Omental fat pad (tissue), 4 donors: ENCODE measurements at places on chromosomes 12 and 14.
A peak's percentile ranks its signal among the peaks of the same experiment; 100 is the strongest.

DNA sequence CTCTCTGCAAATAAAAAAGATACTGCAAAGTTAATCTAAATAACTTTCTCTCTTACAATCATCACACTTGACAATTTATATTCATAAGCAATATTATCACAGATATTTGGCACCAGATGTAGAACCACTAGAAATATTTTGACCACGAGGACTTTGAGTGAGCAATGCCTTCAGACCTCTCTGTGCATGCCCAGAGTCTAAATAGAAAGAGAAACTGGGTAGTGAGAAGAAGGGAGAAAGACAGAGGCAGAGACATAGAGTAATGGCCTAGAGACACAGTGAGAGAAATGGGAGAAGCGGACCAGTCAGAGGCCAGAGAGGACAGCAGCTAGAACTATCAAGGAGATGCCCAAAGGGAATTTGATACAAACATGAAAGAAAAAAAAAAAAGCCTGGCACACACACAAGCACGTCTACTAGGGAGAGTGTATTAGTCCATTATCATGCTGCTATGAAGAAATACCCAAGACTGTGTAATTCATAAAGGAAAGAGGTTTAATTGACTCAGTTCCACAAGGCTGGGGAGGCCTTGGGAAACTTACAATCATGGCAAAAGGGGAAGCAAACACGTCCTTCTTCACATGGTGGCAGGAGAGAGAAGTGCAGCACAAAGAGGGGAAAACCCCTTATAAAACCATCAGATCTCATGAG is 41.1 kb downstream of the BMP4 start:
- no peak for DNase-seq

GRCh38 chr12:41972598-41972997 is 172.1 kb downstream of the GXYLT1 start:
- no peak for DNase-seq

DNA sequence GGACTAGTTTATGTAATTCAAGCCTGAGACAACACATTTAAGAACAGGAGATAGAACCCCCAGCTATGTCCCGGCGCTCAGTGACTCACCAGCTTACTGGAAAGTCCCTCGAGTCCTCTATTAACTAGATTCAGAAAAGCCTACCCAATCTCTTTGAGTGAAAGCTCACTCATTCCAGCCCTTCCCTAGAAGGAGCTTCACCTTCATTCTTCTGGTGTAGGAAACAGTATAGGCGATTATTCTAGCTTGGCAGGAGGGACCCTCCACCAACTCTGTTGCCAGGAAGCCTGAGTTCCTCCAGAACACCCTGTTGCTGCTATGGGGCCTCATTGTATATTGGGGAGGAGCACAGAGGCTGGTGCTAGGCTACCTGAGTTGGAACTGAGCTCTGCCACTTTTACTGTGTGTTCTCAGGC is 57.2 kb upstream of the AEBP2 start:
- no peak for DNase-seq

DNA sequence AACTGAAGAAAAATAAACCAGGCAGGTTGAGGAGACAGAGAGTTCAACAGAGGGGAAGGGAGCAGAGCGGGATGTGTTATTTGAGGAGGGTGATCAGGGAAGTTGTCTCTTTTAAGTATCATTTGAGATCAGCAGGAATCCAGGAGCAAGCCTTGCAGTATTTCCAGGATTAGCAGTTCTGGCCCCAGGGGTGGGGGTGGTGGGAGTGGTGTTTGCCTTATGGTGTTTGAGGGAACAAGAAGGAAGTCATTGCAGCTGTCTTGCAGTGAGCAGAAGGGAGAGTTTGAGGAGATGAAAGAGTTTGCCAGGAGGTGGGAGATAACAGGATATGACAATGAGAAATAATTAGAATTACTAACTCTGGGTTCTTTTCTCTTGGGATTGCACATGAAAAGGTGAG is 418.6 kb downstream of the NELL2 start:
- no peak for DNase-seq

- no peak for DNase-seq
Measured at GRCh38 chr12:106380954-106381353, 23.4 kb downstream of the POLR3B start.

GRCh38 chr12:93425736-93426411 is 15.9 kb downstream of the UBE2N start:
- no peak for DNase-seq

GRCh38 chr14:104559804-104560585 is 19.6 kb upstream of the C14orf180 start:
- DNase-seq = no peak

DNA sequence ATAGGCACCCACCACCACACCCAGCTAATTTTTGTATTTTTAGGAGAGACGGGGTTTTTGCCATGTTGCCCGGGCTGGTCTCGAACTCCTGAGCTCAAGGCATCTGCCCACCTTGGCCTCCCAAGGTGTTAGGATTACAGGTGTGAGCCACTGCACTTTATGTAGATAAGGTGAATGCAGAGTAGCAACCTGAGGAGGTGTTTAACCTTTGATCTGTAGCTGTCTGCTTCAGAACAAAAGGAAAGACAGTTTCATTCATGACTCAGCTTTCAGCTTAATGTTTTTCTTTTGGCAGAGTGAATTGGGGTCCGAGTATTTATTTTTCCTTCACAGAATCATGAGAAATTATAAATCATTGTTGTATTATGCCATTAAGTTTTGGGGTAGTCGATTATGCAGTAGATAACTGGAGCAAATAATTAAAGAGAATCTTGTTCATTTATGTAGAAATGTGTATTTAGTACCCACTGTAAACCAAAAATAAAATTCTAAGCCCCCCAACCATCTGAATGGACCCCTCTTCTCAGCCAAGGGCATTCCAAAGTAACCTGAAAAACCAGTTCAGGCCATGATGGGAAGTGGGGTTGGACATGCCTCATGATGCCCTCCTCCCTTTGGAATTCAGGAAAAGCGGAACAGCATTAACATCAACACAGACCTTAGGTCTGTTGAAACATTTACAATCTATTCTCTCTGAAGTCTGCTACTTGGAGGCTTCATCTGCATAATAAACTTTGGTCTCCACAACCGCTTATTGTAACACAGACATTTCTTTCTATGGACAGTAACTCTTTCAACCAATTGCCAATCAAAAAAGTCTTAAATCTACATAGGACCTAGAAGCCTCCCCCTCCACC is 10.7 kb upstream of the STX2 start:
- DNase-seq = no peak

GRCh38 chr14:101215927-101216326 is 312.4 kb upstream of the RTL1 start:
- DNase-seq = no peak

- DNase-seq = no peak
Measured at GRCh38 chr14:24054646-24055045, 2.8 kb downstream of the CARMIL3 start.

DNA sequence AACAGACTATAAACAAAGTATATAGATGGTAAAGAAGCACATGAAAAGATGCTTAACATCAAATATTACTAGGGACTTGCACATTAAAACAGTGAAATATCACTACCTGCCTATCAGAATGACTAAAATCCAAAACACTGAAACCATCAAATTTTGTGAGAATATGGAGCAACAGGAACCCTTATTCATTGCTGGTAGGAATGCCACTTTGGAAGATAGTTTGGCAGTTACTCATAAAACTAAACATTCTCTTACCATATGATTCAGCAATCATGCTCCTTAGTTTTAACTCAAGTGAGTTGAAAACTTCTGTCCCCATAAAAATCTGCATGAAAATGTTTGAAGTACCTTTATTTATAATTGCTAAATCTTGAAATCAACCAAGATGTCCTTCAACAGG is 297.6 kb downstream of the DAD1 start:
- no peak for DNase-seq

DNA sequence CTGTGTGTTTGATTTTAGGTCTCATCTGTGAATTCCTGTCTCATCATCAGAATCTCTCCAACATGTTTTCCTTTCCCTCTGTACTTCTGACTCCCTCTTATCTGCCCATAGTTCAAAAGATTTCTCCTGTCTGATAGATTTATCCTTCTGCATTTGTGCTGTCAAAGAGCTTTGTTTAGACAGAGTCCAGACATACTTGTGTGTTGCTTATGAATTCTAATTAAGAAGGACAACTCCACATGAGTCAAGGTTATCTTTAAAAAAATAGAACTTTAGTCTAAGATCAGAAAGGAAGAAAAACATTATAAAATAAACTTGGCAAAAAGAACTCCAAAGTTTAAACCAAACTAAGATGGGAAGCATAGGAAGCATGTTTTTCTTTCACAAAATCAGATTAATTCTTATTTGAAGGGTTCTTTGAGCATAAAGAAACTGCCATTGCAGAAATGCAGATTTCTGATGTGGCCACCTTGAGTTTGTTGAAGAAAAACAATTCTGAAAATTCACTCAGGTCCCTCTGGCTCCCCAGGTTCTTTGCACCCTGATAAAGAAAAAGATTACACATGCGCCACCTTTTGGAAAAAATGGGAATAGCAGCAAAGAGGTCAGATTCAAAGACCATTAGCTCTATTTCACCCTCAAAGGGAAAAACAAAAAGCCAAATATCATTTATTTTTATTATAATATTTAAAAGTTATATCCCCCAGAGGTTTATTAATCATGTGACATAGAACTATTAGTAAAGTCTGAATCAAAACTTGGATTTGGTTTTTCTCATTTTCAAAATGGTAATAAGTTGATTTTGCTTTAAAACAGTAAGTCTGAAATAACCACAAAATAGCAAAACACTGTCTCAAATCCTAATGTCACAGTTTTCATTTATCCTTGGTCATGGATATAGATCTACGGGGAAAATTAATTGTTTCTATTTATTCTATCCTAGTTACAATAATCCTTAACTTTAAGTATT is 143.7 kb upstream of the DCN start:
- peak; percentile 35 for DNase-seq

GRCh38 chr12:46960681-46961080 is 118.7 kb upstream of the PCED1B start:
- DNase-seq = no peak

DNA sequence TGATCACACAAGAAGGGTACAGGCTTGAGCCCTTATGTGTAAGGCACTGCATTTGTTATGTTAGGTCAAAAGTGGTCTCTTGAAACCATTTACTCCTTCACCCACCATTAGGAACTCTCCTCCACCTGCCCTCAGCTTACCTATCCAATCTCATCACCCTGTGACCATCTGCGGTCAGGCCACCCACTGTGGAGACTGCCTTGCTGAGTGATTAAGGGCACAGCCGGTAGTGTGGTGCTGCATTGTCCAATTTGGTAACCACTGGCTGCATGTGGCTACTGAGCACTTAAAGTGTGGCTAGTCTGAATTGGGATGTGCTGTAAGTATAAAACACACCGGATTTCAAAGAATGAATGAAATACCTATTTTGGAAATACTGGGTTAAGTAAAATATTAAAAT is 177.1 kb upstream of the PARP11 start:
- no peak for DNase-seq

DNA sequence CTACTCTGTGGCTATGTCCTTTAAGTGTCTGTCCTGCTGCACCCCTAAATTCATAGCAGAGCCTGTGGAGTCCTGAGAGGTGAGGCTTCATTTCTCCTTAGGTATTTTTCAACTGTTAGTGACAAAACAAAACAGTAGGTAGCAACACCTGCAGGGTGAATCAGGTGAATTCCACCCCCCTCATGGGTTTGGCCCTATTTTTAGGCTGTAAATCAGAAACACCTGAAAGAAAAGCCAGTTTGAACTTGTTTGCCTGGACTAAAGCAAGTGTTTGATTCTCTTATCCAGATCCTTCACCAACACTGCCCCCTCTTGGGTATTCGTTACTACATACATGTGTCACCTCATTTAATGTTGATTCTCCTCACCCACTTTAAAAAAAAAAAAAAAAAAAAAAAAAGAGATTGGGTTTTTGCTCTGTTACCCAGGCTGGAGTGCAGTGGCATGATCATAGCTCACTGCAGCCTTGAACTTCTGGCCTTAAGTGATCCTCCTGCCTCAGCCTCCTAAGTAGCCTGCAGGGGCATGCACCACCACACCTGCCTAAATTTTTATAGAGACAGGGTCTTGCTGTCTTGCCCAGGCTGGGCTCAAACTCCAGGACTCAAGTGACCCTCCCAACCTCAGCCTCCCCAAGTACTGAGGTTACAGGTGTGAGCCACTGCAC is 10.3 kb downstream of the TBPL2 start:
- DNase-seq = no peak

- DNase-seq = no peak
Measured at GRCh38 chr14:65177551-65177950, 75.2 kb upstream of the MAX start.

DNA sequence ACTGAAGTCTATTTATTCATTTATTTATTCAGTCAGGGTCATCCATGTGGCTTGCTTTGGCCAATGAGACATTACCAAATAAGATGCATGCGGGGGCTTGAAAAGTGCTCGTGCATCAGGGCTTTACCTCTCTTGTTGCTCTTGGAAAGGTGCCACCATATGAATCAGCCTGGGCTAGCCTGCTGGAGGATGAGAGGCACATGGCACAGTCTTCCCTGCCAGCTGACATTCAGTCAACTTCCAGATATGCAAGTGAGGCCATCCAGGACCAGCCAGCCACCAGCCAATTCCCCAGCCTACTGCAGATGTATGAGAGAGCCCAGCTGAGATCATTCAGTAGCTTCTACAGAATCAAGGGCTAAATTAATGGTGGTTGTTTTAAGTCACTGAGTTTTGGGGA is 105.2 kb upstream of the RPH3A start:
- DNase-seq = no peak
